ENCODE measurements at places on chromosomes 6 and 20.

GRCh38 chr6:27295301-27296079, 16.6 kb downstream of the POM121L2 start:
- DNase-seq = no peak

DNA sequence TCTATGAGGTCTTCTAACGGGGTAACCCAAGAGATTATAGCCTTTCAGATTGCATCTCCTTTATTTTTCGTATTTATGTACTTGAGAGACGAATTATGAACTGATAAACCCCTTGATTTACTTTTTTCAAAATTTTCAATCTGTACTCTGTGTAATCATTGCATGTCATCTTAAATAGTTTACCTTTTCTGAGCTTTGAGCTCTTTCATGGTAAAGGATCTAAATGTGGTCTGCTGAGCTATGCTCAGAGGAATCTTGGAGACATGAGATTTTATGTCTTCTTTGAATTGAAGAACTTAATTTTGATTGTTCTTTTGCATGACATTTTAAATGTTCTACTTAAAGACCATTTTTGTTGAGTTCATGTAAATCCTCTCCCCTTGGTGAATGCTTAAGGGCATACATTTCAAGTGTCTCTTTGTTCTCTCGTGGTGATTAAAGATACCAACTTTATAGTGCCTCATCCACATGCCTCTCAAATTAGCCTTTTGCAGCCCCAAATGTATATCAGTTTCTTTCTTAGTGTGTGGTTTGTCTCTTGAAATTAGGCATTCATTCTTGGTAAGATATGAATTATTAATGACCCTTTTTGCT, 116.3 kb upstream of the SCGN start:
- DNase-seq = no peak

DNA sequence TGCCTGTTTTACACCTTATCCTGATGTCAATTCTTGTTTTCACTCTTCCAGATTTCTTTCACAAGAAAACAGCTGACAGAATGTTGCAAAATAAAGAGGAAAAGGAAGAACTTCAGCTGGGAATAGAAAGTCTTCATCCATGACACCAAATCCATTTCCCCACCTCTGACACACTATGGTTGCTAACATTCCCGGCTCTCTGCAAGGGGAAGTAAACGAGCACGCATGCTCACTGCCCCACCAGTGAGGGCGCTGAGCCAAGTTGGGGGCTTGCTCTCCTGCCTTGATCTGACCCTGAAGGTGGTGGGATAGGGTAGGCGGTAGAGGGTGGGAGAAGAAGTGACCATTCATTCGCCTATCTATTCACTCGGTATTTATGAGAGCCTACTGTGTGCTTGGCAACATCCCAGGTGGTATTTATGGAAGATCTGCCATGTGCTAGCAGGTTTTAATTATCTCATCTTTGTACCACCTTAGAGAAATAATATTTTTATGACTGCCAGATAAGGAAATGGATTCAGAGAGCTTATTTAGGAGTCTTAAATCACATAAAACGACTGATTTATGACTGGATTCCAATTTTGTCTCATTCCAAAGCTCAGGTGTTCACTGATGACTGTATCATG, 206.2 kb downstream of the FOXC1 start:
- no peak for DNase-seq

- no peak for DNase-seq
Observed at GRCh38 chr6:111761783-111762312, 111.4 kb downstream of the FYN start.

DNA sequence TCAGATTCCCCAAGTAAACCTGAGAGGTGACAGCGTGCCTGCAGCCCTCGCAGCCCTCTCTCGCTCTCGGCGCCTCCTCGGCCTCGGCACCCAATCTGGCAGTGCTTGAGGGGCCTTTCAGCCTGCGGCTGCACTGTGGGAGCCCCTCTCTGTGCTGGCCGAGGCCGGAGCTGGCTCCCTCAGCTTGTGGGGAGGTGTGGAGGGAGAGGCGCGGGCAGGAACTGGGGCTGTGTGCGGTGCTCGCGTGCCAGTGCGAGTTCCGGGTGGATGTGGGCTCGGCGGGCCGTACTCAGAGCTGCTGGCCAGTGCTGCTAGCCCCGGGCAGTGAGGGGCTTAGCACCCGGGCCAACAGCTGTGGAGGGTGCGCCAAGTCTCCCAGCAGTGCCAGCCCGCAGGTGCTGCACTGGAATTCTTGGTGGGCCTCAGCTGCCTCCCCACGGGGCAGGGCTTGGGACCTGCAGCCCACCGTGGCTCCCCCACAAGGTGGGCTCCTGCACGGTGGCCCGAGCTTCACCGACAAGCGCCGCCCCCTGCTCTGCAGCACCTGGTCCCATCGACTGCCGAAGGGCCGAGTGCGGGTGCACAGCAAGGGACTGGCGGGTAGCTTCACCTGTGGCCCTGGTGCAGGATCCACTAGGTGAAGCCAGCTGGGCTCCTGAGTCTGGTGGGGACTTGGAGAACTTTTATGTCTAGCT, 809.7 kb upstream of the ADGRB3 start:
- DNase-seq = no peak

- DNase-seq = no peak
Observed at GRCh38 chr6:10407018-10407673, 7.7 kb downstream of the TFAP2A start.

DNA sequence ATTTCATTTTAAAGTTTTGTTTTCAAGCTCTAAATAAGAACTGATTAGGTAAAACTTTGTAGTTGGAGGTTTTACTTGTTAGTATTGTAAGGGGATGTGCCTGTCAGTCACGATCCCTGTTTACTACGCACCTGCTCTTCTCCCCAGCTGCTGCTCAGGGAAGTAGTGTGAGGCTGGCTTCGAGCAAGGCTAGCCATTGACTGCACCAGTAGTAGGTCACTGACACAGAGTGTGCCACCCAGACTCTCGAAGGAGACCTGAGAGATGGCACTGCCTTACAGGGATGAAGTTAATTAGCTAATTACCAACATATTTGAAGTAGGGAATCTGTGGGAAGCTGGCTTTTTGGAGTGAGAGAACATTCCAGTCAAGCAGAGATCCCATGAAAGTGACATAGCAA, 89.2 kb downstream of the DNAH8 start:
- DNase-seq = no peak

DNA sequence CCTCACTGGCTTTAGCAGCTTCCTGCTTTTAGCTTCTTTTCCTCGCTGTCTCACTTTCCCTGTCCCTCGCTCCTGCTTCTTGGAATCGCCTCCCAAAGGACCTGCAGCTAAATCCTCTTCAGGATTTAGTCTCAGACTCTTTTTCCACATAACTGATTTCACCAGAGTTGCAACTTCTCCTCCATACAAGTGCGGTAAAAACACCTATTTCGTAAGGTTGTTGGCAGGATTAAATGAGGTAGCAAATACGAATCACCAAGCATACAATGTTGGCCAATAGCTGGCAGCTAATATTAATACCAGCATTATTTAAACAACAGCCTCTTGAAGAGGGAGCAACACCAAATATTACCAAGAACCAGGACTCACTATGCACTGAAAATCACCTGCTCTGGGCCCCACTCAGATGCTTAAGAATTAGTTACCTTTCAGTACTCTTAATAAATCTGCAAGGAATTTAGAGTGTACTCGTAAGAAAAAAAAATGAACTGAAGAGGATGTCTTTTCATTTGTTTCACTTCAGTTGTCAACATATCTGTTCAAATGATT, 123.0 kb downstream of the DTNBP1 start:
- no peak for DNase-seq

DNA sequence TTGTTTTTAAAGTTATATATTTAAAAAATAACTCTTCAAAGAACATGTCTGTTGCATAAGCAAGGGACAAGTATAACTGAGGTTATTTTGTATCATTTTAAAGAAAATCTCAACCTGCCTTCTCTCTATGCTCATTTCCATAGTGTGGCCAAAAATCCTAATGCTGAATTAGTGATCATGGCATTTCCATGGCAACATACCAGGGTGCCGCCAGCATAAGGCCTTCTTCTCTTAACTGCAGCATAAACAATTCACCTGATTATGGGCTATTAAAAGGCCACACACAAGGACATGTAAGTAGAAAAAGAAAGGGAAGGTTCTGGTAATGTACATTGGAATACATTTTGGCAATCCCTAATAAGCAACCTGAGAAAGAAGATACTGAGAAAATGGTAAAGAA, 95.1 kb upstream of the RNF217 start:
- no peak for DNase-seq

DNA sequence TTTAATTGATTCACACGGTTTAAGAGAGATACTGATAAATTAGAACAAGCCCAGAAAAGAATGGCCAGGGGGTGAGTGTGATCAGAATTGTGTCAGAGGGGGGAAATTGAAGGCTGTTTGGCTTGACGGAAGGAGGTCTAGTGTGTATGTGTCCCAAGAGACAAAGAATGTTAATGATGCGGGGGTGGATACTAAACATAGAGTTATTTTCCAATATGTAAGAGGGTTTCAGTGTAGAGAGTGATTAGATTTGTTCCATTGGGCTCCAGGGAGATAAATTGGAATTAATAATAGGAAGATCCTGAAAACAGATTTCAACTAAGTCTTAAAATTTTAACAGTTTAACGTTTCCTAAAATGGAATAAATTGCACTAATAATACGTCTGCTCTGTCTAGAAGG, 38.1 kb upstream of the UTRN start:
- no peak for DNase-seq

GRCh38 chr6:56683882-56684281, 41.2 kb upstream of the DST start:
- DNase-seq = no peak

DNA sequence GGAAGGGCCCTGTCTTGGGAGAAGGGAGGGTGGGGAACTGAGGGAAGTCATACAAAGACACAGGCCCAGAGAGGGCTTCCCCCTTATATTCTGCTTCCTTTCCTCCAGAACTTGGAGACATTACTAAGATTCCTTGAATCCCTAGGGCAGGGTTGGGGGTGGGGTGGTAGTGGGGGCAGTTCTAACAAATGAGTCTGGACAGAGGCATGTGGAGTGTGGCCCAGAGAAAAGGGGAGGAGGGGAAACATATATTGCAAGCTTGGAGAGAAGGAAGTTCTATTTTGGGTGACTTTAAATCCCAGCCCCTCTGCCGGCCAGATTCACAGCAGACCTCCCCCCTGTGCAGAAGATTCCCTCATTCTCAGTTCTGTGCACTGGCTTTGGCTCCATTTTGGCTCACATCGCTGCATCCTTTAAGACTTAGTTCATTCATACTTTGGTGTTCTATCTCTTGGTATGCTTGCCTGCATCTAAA, 43.7 kb downstream of the DAAM2 start:
- no peak for DNase-seq

- DNase-seq = no peak
Observed at GRCh38 chr20:35883336-35883777, 70.9 kb downstream of the SCAND1 start.

All from activated B cell treated with CpG ODN at 0.5 μM for 24 hours (primary cell).